Activated T-helper 1 cell treated with anti-CD3 and anti-CD28 coated beads, Interleukin-12 subunit alpha, Interleukin-12 subunit beta, Interleukin-2, Interleukin-4 antibody, amounts not matched to agents 30 ng/mL and 10 ng/mL and 1 ng/mL, durations not matched to agents 14 hours and 24 hours and 36 hours (primary cell): ENCODE measurements at places on chromosomes 11 and 22.

GRCh38 chr11:113407163-113407562 lies 19.6 kb downstream of the ANKK1 start:
- DNase-seq = no peak
- no peaks in the 10 kb centered on the region for H3K4me1 ChIP-seq
- H3K36me3 ChIP-seq = no peaks in the 10 kb centered on the region
- no peaks in the 10 kb centered on the region for H3K27me3 ChIP-seq

DNA sequence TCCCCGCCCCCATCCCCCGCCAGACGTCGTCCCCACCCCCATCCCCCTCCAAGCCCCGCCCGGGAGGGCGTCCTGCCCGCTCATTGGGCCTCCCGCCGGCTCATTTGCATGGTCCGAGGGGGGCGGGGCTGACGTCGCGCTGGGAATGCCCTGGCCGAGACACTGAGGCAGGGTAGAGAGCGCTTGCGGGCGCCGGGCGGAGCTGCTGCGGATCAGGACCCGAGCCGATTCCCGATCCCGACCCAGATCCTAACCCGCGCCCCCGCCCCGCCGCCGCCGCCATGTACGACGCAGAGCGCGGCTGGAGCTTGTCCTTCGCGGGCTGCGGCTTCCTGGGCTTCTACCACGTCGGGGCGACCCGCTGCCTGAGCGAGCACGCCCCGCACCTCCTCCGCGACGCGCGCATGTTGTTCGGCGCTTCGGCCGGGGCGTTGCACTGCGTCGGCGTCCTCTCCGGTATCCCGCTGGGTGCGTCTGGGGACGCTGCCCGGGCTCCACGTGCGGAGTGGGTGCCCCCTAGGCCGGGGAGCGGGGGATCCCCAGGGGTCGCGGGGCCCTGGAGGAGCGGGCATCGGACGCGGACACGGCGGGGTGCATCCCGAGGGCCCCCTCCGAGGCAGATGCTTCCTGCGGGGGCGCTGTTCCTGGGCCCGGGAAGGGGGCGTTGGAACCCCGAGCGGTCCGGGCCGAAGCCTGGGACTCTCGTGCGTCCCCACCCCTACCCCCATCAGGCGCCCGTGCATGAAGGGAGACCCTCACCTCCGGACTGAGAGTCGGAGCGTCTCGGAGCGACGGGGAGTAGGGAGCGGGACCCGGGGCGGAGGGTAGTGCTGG lies at the start of gene PNPLA3:
Gene PNPLA3, plus strand, starts transcription at position 175 of the 834 bp plus-strand sequence. Its CDS starts 107 bp downstream, at position 282.
- peaks cover 6% of the 10 kb centered on the region for H3K4me1 ChIP-seq
- H3K4me3 ChIP-seq = peak within 1 kb of the TSS; percentile 85
- DNase-seq = peak; percentile 79
- peaks cover 15% of the 10 kb centered on the region for H3K27me3 ChIP-seq
- H3K36me3 ChIP-seq = no peaks in the 10 kb centered on the region

- H3K4me3 ChIP-seq = no peak overlapping the region
- H3K27me3 ChIP-seq = peaks cover 1% of the 10 kb centered on the region
- H3K27ac ChIP-seq = no peak overlapping the region
- H3K36me3 ChIP-seq = no peaks in the 10 kb centered on the region
- no peaks in the 10 kb centered on the region for H3K4me1 ChIP-seq
These were observed 6.9 kb upstream of the MS4A14 start for GRCh38 chr11:60389279-60389910.

DNA sequence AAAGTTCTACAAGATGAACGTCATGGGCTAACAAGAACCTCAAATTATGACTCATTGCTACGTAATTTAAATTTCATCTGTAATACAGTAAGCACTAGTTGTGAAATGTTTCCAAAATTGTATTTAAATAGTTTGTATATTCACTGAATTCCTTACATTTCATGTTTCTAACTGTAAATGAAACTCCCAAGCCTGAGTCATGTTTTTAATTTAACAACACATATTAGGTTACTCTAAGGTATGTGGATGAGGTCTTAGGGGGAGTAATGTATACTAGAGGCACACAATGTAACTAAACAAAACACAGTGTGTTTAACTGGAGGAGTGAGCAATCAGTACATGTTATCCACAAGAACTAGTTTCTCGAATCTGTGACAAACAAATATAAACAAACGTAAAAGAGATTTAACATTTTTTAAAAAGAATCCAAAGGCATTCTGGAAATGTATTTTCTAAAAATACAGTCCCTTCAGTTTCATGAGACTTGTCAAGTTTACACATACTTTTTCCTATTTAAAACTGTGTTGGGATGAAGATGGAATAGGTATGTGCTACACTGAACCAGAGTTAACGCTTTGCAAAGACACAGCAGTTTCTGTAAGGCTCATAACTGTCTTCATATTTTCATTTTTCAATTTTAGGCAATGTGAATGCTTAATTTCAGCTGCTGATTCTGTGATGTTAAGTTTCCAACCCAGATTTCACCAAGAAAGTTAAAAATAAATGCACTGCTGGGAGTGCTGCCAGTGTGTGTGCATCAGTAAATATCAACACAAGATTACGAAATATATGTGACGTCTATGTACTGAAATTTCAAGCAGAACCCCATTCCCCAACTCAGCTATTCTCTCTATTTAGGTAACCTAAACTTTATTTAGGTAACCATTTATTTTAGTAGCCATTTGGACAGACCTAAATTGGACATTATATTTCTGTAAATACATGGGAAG lies 52.6 kb downstream of the PITPNB start:
- DNase-seq = no peak
- H3K4me3 ChIP-seq = peak overlapping the region; percentile 48
- peak overlapping the region; percentile 86 for H3K27ac ChIP-seq
- no peaks in the 10 kb centered on the region for H3K27me3 ChIP-seq
- peaks cover 65% of the 10 kb centered on the region for H3K4me1 ChIP-seq
